Astrocyte of the spinal cord (primary cell): ENCODE measurements at places on chromosomes 2 and 18.

DNA sequence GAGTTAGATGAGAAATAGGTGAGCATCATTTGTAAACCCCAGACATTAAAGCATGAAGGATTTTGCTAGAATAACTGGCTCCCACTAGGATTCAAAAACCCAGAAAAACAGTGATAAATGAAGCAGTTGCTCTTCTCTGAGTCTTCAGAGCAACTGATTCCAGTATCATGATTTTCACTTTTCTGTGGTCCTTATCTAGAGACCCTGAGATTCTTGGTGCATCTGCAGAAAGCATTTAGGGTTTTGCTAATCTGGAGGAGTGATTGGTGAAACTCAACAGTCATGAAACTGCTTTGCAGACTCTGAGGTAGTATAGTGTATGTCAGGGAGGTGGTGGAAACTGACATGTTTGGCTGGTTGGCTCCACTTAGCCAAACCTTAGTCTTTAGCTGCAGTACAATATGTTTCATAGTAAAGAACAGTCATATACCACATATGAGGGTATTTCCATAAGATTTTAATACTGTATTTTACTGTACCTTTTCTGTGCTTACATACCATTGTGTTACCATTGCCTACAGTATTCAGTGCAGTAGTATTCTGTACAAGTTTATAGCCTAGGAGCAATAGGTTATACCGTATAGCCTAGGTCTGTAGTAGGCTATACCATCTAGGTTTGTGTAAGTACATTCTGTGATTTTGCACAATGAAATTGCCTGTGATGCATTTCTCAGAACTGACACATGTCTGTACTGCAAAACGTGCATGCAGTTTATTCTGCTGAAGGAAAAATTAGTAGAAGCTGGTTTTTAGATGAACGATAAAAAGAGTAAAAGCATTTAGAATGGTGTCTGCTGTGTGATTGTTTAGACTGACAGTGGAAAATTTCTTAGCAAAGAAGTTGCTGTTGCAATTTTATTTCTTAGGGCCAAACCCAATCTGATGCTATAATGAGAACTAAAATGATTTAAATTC lies 23.8 kb downstream of the EML4 start:
- DNase-seq, result no peak

DNA sequence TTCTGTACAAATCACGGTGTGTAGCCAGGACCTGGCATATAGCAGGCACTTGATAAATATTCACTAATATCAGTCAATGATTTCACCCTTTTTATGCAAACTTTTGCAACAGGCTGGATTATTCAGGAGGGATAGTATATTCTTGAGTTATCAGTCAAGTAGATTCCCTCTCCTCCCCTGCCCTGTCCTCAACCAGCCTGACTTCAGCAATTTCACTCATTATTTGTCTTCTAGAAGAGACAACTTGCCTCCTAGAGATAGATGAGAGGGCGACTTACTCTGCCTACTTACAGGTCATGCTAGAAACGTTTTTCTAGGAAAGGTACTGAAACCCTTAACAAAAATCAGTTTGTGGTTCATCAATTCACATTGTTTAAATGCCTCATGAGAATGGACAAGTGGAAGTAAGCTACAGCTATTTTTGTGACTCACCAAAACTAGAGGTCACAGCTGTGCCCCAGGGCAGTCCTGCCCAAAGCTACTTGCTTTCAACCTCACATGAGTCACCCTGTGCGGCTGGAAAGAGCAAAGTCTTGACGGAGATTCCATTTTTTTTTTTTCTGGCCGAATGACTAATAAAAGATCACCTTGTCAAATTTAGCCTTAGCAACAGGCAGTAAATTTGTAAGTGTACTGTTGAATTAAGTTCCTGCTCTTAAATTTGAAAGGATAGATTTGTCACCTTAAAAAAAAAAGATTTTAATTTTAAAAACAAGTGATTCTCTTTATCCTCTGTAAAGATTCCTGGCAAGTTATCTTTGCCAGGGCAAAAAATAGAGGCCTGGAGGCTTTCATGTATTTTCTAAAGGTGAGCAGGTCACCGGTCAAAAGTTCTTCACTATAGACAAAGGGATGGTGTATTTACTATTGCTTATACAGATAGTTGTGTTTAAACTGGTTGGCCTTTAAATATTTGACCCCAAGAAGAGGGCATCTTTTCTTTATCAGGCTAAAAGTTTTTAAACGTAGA lies 109.0 kb upstream of the SLC35G4 start:
- DNase-seq, result peak; percentile 98

DNA sequence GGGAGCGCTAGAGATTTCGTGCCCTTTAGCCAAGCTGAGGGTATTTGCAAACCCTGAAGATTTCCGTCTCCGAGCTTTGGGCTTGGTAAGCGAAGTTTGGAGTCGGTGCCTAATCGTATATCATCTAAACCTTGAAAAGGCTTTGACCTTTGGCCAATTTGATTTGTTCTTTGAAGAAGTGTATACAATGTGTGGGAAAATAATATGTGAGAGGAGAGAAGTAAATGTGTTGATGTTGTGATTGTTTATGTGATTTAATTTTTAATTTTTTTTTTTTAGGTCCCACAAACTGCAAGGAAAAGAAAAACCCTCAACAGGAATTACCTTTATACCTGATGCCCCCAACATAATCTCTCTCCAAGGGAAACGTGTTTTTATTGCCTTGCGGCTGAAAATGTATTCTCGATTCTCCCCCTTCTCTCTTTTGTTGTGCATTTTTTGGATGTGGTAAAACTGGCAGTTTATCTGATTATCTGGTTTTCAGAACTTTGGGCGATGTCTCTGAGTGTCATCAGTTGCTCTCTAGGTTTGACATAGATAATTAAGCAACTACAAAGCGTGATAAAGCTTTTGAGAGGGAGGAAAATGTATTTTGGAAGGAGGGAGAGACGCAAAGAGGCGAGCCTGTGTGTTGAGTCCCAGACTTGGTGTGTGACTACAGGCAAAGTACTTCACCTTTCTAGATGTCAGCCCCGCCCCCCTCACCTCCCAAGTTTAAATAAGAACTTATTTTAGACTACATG lies 912 bp upstream of the FBXO11 start:
- no peak for DNase-seq

GRCh38 chr2:99562516-99562915 lies 72.7 kb upstream of the REV1 start:
- no peak for DNase-seq

- DNase-seq, result no peak
Observed at GRCh38 chr18:43081396-43081795, 34.1 kb downstream of the RIT2 start.

- peak; percentile 62 for DNase-seq
Observed at GRCh38 chr2:47631792-47632398, 151.1 kb upstream of the MSH6 start.

- peak; percentile 79 for DNase-seq
Observed at GRCh38 chr2:85278361-85278760, 49.4 kb downstream of the TGOLN2 start.

DNA sequence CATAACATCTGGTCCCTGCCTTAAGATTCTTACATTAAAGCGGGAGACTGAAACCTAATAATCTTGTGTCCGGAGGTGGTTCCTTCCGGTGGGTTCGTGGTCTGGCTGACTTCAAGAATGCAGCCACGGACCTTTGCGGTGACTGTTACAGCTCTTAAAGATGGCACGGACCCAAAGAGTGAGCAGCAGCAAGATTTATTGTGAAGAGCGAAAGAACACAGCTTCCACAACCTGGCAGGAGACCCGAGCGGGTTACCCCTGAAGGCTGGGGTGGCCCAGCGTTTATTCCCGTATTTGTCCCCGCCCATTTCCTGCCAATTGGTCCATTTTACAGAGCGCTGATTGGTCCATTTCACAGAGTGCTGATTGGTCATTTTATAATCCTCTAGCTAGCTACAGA lies 122.3 kb upstream of the SIX2 start:
- DNase-seq, result peak; percentile 79

DNA sequence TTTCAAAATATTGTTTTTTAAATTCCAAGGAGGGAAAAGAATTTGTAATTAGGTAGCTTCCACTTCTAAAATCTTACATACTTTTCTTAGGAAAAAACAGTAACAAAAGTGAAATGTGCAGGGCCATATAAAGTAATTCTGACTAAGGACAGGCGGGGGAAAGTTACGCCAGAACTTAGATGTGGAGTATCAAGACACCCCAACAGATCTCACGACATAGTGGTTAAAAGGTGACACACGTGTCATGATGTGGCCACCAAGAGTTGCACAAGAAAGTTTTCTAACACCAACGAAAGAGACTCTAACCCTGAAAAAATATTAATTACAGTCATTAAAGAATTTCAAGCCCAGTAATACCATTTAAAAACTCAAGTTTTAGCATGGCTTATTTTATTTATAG lies 51.0 kb downstream of the KIDINS220 start:
- no peak for DNase-seq

DNA sequence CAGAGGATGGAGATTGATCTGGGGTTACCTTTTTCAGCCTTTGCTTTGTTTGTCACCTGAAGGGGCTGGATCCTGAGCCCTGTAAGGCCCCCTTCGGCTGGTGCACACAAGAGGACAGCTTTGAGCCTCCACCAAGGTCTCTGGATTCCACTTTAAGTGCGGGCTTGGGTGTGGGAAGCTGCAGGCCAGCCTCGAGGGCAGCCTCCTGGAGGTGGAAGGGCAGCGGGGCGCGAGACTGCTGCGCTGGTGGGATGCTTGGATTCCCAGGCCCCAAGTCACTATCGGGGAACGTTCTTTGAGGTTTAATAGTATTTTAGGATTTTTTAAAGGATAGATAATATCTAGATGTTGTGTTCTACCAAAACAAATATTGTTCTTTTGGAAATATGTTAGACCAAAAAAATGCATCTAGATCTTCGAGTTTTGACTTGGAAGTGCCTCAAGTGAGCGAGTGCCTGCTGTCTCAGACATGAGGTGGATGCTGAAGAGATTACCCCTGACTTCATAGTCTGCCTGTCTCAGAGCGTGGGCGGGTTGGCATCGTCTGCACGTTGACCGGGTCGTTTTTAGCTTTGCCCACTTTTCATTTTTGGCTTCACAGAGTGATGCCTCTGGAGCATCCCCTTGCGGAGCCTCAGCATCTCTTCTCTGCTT lies 113.8 kb downstream of the AGAP1 start:
- DNase-seq, result peak; percentile 42

- peak; percentile 83 for DNase-seq
Observed at GRCh38 chr2:143426296-143426695, 297.1 kb downstream of the ARHGAP15 start.

DNA sequence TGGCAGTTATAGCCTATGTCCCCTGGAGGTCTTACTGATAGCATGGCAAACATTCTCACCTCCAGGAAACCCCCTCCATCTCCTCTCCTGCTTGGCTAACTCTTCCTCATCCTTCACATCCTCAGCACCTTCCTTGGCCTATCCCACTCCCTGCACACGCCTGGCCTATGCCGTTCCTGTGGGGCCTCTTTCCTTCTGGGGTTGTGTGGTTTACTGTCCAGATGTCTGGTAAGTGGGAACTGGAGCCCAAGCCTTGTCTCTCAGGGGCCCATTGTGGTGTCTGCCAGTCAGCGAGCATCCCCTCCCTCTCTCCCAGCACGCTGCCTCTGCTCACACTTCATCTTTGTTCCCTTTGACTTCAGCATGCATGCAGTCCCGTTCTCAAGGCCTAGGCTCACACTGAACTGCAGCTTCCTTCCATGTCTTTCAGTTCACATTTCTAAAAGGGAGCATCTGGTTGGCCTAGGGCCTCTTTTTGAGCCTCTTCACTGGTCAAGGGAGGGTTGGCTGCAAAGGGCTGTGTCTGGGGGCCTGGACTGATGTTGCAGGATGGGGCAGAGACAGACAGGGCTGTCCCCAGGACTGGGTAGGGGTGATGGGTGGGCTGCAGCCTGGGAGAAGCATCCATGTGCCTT lies 13.1 kb downstream of the SPR start:
- no peak for DNase-seq

- DNase-seq, result no peak
Observed at GRCh38 chr2:233410196-233410760, 56.0 kb downstream of the DGKD start.

DNA sequence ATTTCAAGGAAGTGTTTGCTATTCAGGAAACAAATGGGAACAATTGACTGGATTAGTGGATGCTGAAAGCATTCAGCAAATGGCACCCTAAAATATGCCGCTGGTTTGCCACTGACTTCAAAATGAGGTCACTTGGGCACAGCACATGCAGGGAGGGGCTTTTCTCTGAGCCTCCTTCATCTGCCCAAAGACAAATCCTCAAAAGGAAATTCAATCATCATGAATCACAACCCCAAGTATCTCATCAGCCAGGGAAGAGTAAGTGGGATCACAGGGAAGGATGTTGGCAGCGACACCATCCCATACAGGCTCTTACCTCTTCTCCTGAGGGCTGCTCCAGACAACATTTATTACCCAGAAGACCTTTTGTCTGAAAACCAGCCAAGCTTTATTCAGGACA lies 14.4 kb upstream of the SP140L start:
- DNase-seq, result peak; percentile 1

DNA sequence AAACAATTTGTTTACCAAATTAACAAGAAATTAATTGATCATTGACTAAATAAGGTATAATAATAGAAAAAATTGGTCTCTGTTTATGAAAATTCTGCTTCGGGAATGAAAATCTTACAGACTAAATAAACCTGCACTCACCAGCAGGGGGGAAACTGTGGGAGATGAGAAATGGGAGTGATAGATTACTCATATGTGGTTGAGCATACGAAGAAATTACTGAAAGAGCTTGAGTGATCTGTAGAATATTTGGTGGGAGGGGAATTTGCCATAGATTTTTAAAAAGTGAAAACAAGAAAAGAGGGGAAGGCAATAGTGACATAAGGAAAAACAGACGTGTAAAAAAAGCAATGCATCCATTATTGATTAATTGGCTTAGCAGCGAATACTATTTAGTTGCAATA lies 2.2 kb downstream of the HMSD start:
- peak; percentile 59 for DNase-seq

DNA sequence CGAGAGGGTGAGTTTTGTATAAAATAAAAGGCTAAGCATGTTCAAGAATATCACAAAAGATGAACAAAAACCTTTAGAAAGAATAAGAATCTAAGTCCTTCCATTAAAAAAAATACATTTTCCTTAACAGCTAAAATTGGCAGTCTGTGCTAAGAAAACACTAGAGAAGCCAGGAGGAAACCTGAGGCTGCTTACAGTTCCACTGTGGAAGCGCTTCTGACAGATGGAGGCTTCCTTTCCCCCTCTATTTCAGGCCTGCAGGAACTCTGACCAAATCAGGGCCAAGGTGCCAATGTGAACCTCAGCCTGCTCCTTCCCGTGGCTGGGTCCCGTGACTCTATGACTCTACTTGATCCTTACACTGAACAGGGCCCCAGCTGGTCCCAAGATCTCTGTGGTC lies 108.1 kb upstream of the ARHGAP28 start:
- DNase-seq, result no peak

DNA sequence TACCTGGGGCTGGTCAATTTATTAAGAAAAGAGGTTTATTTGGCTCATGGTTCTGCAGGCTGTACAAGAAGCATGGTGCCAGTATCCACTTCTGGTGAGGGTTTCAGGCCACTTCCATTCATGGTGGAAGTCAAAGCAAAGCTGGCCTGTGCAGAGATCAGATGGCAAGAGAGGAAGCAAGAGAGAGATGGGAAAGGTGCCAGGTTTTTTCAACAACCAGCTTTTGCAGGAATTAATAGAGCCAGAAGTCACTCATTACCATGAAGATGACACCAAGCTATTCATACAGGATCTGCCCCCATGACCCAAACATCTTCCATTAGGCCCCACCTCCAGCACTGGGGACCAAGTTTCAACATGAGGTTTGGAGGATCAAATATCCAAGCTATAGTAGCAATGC lies 56.8 kb upstream of the ST3GAL5 start:
- DNase-seq, result no peak

- no peak for DNase-seq
Observed at GRCh38 chr2:197628043-197628500, 47.3 kb downstream of the RFTN2 start.

GRCh38 chr2:39494784-39495251 lies 57.7 kb upstream of the MAP4K3 start:
- peak; percentile 93 for DNase-seq
